ENCODE measurements at places on chromosomes 3 and 15.

- DNase-seq, result no peak
Measured at GRCh38 chr3:48684480-48685143, 1.1 kb downstream of the NCKIPSD start.

DNA sequence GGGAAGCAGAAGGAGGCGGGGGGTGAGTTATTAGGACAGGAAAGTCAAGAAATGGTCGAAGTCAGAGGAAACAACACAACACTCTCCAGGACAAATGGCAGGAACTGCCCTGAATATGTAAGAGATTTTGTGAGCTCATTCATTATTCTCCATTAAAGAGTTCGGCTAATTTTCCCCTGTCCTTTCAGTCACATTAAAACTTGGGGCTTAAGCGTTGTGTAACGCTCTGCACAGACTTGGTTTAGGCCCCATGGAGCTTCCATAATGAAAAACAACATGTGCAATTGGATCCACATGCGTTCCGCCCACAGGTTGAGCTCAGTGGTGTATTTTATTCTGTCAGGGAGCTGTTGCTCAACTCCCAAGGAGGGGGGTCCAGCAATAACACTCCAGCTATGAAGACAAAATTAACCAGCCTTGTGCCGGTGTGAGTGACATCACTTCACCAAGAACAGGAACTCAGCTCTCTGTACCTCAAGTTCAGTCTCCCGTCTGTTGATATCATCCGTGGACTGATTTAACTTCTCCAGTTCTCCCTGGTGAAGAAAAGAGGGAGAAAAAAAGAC, 2.3 kb downstream of the SH3BP5 start:
- no peak for DNase-seq

DNA sequence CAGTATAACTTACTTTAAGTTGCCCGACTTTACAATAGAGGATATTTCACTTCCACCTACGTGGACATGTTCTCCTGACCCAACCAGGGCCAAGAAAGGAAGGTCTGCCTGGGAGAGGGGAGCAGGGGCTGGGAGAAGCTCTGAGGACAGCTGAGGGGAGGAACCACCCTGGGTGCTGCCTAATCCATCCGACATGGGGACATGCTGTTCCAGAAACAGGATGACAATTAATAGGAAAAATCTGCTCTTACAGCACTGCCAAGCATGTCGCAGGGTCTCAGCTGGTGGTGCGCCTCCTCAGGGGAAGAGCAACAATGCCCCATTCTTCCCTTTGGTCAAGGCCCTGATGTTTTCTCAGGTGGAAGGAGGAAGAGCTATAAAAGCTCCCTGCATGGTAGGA, 132.3 kb downstream of the NTRK3 start:
- DNase-seq, result no peak

DNA sequence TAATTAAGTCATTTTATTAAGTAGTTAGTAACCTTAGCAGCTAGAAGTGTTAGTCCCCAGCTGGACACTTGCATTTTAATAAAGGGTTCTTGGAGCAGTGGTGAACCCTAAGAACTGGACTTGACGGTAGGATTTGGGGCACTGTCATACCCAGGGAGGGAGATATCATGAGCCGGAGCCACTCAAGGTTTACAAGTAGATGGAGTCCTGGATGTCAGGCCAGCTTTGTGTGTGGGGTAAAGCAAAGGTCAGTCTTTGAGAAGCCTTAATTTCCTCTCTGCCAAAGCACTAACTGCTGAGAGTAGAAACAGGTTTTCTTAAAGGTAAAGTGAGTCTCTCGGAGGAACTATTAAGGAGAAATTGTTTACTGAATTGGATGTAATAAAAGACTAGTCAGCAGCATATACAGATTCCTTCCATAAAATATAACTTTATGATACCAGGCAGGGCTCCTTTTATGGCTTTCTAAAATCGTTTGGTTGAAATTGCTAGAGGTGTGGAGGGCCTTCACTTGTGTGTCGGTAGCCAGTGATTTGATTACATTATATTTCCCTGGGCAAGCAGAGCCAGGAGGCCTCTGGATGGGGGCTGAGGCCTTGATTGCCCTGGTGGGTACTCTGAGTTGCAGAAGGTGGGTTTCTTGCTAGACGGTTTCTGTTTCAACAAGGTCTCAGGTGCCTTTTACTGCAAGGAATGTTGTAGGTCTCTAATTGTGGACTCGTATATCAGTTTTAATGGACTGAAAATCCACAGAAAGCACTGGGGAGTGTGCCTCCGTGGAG, 23.1 kb downstream of the SQOR start:
- DNase-seq, result no peak

DNA sequence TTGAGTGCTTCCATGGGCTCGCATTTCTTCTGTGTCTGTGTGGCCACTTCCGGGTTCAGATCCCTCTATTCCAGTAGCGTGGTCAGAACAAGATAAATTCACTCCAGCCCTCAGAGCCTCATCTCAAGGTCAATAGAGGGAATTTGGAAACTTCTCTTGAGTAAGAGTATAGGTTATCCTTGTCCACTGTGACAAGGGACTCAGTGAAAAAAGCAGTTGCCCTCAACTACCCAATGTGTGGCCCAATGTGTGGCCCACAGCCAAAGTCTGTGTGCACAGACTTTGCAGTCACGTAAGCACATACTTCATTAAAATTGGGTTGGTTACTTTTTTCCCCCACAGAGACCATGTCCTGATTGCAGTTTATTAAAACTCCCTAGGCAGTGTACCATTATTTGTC, 305.6 kb upstream of the SEMA6D start:
- no peak for DNase-seq

DNA sequence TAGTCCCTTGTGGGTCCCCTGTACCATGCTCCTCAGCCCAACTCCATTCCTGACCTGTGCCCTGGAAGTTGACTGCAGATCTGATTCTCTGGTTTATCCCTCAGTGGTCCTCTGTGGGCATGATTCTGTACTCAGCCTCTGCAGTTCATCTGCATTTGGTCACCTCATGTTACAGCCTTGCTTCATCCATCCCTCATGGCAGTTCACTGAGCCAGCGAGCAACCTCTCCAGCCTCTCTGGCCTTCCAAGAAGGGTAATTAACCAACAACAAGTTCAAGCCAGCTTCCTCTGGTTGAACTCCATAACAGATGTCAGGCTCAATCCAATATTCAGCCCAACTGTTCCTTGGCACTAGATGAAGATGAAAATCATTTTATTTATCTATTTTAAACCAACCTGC, 509.5 kb downstream of the NTRK3 start:
- DNase-seq, result no peak

Measured in C1 segment of cervical spinal cord (tissue), 14 donors.